ENCODE measurements at places on chromosomes 3 and 15. TPM values are rescaled to one million over a fixed set of nuclear protein-coding genes. Genes with fewer than 3 reads are reported as not detected.

The CISH gene
- 0.86 TPM for total RNA-seq

The KLF15 gene
- 0.32 TPM for total RNA-seq

The UTS2B gene
- 0.86 TPM for total RNA-seq

The GOLGA6B gene
- total RNA-seq = not detected

The MUC4 gene
- not detected for total RNA-seq

The GAP43 gene
- not detected for total RNA-seq

The DNAH12 gene
- under 0.01 TPM for total RNA-seq

The PPP1R14D gene
- not detected for total RNA-seq

The GANC gene
- total RNA-seq = 25.5 TPM

The APOD gene
- 1.3 TPM for total RNA-seq

The ACTC1 gene
- total RNA-seq = under 0.01 TPM

The CHST13 gene
- not detected for total RNA-seq

The CAPN7 gene
- 51.4 TPM for total RNA-seq

All from fibroblast of villous mesenchyme (primary cell).